ENCODE measurements at places on chromosomes 4 and X.

- DNase-seq, result no peak
Observed at GRCh38 chr4:140312100-140312499, 61.3 kb upstream of the SCOC start.

- DNase-seq, result no peak
Observed at GRCh38 chr4:129014566-129015509, 78.5 kb downstream of the SCLT1 start.

GRCh38 chrX:136880003-136880451 is 498 bp downstream of the RBMX start:
- peak; percentile 53 for DNase-seq

DNA sequence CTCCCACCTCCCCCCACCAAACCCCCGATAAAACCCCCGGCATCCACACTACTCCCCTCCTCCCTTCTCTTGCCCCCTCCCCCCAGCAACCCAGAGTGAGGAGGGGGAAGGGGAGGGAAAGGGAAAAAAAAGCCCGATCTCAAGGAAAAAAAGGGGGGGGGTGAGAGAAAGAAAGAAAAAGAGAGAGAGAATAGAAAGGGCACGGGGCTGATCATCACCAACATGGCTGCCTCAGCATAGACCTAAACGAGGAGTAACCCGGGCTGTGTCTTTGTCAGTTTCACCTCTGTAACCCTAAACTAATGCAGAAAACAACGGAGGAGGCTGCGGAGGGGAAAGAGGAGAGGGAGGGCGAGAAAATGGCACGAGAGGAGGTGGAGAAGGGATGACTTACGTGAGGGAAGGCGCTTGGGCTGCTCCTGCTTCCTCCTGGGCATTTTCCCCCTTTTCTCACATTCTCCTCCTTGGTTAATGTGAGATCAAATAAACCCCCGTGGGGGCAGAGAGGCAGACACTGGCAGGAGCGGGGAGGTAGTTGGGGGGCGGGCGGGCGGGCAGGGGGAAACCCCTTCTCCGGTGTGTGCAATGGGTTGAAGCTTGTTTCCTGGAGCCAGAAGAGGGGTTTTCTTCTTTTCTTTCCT is 532 bp downstream of the ZNF827 start:
- peak; percentile 55 for DNase-seq

GRCh38 chrX:136626237-136626636 is 21.7 kb upstream of the CD40LG start:
- peak; percentile 17 for DNase-seq

DNA sequence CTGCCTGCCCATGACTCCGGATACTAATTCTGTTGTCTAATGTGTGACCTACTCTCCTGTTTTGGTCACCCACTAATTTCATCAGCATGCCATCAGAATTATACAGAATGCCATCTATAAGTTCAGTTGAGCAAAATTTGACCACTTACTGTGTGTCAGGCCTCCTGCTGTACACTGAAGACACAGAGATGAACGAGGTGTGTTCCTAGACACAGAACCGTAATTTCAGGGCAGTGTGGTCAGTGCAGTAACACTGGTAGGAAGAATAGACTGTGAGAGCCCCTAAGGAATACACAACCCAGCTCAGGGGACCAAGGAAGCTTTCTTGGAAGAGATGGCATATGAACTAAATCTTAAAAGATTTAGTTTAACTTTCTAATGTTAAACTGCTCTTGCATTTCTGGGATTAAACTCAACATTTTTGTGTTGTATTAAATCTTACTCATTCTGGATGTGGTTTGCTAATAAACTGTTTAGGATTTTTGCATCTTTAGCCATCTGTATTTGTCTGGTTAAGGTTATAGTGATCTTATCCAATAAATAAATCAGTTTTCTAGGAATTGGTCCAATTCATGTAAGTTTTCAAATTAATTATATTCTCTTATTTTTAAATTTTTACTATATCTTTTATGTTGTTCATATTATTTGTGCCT is 34.3 kb downstream of the KANTR start:
- no peak for DNase-seq

DNA sequence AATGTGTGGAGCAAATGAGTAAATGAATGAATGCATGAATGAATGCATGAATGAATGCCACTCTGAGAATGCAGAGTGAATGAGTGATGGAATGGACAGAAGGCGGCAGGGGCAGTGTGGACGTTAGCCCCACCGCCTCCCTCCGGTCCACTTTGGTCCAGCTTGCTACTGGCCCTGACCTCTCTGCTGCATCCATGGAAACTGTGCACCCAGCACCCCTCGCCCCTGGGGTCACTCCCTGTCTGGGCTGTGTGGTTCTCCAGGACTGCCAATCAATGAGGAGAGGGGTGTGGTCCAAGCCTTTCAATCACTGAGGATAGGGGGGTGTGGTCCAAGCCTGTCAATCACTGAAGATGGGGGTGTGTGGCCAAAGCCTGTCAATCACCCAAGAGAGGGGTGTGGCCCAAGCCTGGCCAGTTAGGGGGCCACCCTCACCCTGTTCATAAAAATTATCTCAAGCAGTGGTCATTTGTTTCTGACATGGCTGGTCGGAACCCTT is 39.2 kb upstream of the ASMTL start:
- DNase-seq, result no peak

GRCh38 chrX:19886883-19887531 is 393 bp downstream of the SH3KBP1 start:
- DNase-seq, result peak; percentile 45

DNA sequence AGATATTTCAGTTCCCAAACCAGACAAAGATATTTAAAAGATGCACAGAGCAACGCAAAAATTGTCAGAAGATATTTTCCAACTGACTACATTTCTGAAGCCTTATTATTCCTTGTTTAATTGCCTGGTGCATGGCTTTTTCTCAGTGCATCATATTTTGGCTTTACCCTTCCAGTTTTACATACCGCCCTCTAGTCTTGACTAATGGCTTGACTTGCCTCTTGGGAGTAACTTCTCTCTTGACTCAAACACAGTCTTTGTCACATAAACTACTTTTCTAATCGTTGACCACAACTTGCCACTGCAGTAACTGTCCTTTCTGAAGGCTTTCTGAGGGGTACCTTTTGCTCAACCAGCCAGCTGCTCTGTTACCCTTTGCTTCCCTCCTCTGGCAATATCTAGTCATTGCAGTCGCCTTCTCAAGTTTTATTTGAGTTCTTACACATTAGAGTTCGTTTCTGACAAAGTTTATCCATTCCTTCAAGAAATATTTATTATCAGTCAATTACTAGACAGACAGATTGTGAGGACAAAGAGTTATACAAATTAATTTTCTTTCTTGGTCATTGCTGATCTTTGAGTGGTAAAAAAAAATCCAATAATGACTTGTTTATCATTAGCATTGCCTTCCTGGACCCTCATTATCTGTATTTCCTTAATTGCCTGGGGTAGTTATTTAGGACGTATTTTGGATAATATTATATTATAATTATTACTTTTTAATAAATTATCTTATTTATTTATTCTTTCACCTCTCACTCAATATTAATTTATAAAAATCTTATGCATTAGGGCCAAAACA is 506.9 kb upstream of the PCDH10 start:
- peak; percentile 70 for DNase-seq

- DNase-seq, result peak; percentile 69
Observed at GRCh38 chr4:144645631-144646522, at the start of gene HHIP. HHIP (plus strand) TSS chr4:144646156; CDS start chr4:144646676, 520 bp downstream.

DNA sequence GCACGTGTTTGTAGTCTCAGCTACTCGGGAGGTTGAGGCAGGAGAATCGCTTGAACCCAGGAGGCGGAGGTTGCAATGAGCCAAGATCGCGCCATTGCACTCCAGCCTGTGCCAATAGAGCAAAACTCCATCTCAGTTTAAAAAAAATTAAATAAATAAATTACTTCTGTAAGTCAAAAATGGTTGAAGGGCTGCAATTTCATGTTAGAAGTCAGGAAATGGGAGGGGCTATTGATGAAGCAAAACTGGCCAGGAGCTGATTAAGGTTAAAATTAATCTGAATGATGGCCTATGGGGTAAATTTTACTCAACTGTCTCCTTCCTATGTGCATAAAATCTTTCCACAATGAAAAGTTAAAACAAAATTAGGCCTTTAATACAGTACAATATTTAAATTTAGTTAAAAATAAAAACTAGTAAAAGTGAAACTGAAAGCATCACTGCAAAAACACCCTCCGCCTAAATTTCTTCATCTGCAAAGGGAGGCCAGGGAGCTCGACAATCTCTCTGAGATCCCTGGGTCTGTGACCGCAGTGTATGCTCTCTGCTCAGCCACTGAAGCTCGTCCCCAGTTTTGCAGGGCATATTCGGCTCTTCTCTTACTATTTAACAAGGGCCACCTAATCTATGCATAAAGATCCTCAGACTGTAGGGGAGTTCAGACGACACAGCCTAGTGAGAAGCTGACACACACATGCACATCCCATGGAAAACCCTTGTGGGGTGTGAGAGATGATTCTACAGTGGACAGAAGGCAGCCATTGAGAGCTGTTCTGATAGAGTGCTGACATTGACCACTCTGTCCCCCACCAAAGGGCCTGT is 57.2 kb downstream of the IRF2 start:
- no peak for DNase-seq

DNA sequence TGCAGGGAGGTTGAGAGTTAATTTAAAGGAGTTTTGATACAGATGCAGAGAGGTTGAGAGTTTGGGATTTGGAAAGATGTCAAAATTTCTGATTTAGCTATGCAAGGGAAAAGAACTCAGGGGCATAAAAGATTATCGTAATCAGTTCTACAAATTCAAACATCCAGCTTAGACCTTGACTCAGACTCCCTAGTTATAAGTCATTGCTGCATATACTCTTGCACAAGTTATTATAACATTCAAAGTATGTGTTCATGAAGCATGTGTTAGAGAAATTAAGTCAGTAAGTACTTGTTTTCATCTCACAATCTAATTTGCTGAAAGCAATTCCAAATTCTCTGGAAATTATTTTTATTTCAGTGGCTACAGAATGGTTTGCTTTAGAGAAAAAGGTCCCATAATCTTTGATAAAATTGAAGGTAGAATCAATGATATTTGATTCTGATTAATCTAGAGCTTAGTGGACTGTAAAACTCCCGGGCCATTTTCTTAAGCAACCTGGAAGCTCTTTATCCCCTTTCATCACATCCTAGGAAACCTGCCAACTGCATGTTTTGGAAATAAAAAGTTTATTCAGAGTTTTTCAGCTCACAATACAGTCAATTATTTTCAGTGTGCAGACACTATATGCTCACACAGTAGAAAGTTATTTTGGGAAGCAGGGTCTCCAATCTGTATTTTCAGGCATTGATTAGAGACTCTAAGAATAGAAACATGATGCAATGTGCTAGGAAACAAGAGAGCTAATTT is 132.9 kb upstream of the SPANXC start:
- DNase-seq, result no peak

DNA sequence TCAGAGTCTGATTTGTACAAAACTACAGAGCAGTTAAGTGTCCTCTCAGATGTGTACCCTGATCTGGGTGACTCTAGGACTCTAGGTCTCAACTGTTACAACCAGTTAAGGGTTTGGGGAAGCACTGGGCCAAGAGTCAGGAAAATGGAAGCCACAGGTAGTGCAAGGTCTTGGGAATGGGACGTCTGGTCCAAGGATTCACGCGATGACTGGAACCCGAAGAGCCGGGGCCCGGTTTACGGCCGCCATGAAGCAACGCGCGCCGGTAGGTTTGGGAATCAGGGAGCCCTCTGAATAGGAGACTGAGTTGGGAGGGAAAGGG is 321 bp upstream of the HPRT1 start:
- no peak for DNase-seq

GRCh38 chrX:69031971-69032391 is 133.3 kb downstream of the PJA1 start:
- DNase-seq, result no peak

DNA sequence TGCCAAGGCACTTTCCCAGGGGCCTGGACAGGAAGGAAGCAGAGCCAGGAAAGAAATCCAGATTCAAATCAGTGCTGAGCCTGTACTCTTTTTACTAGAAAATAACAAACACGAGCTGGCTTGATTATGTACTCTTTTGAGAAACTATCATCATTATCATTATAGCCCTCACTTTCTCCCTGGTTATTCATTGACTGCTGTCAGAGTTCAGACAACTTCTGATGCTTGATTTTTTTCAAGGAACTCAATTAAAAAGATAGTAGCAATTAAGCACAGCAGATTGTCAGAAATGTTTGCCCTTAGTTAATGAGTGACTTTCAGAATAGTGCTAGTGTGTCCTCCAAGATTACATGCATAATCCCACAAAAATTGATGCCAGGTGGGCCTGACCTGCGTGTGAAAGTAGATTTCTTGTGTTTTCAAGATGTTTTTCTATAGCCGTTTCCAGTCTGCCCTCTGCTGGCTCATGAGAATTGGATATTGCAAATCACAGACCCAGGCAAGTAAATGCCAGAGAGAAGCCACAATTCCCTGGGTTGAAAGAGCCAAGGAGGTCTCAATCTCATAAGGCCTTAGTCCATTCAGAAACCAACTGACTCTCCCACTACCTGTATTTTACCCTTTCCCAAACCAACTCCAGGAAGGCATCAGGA is 14.3 kb upstream of the PNPLA4 start:
- DNase-seq, result peak; percentile 57

DNA sequence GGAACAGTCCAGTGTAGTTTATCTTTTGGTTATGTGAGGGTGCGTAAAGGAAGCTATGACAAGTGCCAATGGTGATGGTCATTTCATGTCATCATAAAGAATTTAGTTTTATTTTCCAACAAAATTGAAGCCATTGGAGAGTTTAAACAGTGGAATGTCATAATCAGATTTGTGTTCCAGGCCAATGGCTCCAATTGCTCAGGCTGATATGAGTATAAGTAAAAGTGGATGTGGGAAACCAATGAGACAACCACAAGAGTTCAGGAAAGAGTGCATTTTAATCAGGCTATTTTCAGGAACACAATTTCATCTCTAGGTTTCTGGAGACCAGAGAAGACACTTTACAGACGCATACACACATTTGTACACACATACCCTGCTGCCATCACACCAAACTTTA is 20.7 kb downstream of the SPANXC start:
- no peak for DNase-seq

DNA sequence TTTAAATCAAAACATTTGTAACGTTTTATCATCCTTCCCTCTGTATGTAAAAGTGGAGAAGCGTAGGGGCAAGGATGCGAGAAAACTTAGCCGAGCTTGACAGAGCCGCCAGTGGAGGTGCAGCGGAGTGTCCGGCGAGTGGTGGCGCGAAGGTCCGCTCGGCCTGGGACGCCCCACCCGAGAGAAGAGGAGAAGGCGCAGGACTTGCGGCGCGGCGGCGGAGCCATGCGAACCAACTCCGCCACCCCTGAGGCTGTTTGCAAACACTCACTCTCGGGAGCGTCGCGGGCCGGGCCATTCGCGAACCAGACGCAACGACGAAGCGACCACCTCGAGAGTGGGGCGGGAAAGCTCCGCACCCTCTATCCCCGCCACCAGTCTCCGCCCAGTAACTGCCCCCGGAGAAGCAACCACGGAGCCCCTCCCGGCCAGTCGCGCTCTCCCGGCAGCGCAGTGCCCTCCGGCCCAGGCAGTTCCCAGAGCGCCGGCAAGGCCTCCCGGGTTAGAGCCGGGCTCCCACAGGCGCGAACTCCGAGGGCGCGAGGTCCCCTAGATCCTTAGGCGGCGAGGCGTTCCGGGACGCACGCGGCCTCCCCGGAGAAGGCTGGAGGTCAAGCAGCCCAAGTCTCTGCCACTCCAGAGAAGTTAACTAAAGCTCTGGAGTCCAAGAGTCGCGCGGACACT is 2.3 kb upstream of the MAB21L2 start:
- no peak for DNase-seq

Measured in NCI-H82 (cell line).